HS-5 (cell line): ENCODE measurements at places on chromosomes 5 and 9.

- no peak for DNase-seq
Observed at GRCh38 chr9:130140706-130141105, 31.5 kb upstream of the NCS1 start.

DNA sequence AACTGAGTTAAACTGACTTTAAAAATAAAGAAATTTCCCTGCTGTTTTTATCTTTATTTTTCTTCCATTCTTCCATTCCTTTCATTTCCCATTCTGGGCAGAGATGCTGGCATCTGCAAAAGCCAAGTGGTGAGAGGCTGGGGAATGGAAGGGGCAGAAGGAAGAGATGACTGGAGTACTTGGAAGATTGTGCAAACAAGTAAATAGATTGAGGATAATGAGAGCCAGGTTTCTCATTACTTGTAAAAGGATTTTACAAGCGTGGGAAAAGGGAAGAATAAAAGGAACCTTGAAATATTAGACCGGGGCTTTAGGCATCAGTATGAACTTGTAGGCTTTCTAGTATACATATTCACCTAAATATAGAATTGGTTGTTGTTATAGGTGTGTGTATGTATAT lies 341.2 kb downstream of the CAAP1 start:
- DNase-seq, result no peak

DNA sequence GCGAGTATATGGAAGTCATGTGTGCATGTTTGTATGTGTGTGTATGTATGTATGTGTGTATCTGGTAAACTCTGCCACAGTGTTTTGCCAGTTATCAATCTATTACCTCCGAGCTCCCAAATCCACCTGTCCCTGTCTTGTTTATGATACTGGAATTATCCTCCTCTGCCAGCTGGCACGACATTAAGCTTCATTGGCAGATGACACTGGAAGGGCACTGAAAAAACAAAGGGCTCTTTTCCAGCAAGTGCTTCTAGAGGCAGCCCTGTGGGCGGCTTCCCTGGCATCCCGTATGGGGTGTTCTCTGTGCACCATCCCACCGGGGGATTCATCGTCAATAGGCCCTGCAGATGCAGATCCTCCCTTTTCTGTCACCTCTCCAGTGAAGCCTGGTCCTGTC lies 221.5 kb downstream of the MSX2 start:
- no peak for DNase-seq

- DNase-seq, result no peak
Observed at GRCh38 chr5:174324680-174325079, 279.2 kb downstream of the NSG2 start.

DNA sequence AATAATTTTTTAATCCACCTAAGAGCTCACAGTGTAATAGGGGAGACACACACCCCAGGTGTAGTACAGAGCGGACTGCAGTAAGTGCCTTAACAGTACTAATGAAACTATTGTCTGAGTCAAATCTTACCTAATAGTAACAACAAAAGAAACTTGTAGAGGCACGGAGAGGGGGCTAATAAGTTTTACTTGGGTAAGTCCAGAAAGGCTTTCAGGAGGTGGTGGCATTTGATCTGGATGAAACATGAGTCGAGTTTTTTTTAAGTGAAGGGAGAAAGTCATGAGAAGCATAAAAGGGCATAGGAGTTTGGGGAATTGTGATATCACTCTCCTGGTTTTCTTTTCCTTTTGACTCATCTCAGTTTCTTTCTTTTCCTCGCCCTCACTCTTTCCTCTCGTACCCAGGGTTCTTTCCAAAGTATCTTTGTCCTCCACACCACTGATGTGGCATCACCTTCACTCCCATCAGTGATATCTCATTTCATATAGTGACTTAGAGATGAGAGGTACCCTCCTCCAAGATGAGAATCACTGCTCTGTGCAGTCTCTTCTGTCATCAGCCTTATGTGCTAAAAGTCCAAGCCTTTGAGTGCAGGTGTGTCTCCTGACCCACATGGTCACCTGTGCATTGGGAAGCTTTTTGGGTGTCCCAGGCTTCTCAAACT lies 2.0 kb downstream of the CTNNA1 start:
- DNase-seq, result no peak

GRCh38 chr9:95297316-95297715 lies 20.2 kb downstream of the FANCC start:
- DNase-seq, result no peak

DNA sequence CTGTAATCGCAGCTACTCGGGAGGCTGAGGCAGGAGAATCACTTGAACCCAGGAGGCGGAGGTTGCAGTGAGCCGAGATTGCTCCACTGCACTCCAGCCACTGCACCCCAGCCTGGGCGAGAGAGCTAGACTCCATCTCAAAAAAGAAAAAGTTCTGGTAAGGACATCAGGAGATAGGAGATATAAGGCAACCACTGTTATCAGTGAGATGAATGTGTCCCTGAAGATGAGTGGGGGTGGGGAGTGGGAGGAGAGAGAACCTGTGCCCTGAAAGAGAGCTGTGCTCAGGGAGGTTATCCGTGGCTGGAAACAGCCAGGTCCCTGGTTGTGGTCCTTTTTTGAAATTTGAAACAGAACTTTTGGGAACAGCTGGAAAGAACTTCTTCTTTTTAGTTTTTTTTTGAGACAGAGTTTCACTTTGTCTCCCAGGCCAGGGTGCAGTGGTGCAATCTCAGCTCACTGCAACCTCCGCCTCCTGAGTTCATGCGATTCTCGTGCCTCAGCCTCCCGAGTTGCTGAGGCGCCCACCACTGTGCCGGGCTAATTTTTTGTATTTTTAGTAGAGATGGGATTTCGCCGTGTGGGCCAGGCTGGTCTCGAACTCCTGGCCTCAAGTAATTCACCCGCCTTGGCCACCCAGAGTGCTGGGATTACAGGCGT lies 2.6 kb downstream of the PTPA start:
- DNase-seq, result no peak

DNA sequence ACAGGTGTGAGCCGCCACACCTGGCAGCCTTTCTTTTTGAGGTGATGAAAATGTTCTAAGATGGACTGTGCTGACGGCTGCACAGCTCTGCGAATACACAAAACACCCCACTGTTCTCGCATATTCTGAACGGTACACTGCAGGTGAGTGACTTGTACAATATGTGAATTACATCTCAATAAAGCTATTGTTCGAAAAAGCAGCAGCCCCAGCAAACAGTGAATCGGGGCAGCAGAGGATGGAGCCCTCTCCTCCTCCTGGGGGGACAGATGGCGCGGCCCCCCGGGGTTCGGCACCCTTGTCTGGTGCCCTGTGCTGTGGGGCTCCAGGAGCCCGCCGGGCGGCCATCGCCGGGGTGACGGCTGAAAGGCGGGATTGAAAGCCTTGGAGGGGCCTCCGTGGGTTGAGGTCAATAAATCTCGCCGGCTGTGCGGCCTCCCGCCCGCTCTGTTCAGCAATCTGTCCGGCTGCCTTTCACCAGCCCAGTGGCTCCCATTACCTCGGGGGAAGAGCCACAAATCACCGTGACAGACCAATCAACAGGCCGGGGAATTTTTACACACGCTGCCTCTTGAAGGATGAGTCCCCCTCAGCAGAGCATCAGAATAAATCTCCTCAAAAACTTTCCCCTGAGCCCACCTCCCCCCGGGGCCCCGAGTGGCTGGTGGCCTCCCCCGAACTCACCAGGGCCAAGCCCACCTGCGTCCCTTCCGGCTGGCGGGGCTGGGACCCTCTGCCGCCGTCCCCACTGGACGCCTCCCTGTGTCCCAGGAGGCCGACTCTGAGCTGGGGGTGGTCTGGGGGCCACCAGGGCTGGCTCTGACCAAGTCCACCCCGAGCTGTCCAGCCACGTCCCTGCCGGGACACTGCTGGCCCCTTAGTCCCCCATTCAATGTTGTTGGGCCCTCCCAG lies 37.8 kb upstream of the TMEM250 start:
- DNase-seq, result no peak

DNA sequence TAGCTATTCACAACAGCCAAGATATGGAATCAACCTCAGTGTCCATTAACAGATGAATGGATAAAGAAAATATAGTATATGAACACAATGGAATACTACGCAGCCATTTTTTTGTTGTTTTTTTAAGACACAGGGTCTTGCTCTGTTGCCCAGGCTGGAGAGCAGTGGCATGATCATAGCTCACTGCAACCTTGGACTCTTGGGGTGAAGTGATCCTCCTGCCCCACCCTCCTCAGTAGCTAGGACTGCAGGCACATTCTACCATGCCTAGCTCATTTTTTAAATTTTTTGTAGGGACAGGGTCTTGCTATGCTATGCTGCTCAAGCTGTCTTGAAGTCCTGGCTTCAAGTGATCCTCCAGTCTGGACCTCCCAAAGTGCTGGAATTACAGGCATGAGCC lies 38.5 kb downstream of the CERT1 start:
- no peak for DNase-seq

DNA sequence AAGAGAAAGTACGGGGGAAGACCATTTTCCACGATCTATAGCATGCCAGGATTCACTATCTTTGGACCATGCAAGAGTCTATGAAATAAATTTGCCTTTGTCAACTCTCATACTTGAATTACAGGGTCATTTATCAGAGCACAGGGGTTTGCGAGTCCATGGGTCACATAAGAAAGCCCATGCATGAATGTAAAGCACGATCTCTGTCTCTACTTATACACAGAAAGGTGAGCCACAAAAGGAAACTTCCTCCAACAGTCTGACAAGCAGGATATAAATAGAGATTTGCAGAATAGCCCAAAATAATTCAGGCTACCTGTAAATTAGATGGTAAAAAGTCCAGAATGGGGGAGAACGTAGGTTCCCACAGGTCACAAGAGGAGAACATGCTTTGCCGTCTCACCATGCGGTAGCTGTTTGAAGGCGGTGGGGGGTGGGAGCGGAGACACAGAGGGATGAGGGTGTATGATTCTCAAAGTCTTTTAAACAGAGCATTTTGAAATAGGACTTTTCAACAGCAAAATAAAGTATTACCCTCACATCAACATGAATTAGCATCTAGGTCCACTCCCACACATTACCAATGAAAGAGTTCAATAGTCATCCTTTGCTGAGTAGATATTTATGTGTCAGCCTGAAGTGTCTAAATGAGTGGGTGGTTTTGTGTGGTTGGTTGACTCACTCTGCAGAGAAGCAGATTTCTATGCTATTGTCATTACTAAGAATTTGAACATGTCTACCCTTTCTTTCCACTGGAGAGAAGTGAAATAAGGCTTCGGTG lies 279.7 kb downstream of the EBF1 start:
- peak; percentile 59 for DNase-seq

DNA sequence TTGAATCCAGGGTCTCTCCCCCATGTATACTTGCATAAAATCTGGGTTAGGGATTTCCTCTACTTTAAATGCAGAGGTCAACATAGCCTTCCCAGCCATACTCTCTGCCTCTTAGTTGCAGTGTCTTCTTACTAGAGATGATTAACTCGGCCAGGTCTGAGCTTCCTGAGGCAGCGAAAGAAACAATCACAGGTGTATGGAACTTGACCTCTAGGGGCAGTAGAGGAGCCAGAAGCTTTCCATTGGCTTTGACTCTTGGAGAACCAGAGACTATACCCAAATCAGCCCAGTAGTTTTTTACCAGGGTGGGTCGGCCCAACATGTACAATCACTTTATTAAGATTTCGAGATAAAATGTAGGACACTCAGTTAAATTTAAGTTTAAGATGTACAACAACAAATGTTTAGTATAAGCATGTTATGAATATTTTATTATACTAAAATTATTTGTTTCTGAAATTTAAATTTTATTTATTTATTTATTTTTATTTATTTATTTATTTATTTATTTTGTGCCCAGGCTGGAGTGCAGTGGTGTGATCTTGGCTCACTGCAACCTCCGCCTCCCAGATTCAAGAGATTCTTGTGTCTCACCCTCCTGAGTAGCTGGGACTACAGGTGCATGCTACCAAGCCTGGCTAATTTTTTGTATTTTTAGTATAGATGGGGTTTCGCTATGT lies 48.0 kb upstream of the DMRT3 start:
- no peak for DNase-seq

DNA sequence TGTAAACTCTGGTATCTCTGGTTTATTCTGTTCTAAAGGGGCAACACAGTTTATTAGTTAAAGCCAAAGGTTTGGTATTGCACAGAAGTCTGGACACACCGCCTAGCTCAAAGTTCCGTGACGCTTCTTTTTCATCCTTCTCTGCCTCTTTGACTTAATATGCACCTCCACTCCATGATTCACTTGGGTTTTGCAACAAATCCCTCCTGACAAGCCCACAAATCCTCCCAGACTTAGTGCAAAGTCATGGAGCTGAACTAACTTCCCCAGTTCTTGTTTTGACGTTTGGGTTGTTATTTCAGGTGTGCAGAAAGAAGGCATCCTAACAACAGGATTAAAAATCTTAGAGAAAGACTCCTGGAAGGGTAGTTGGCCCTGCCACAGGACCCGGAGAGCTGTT lies 441.6 kb upstream of the DMAC1 start:
- no peak for DNase-seq

DNA sequence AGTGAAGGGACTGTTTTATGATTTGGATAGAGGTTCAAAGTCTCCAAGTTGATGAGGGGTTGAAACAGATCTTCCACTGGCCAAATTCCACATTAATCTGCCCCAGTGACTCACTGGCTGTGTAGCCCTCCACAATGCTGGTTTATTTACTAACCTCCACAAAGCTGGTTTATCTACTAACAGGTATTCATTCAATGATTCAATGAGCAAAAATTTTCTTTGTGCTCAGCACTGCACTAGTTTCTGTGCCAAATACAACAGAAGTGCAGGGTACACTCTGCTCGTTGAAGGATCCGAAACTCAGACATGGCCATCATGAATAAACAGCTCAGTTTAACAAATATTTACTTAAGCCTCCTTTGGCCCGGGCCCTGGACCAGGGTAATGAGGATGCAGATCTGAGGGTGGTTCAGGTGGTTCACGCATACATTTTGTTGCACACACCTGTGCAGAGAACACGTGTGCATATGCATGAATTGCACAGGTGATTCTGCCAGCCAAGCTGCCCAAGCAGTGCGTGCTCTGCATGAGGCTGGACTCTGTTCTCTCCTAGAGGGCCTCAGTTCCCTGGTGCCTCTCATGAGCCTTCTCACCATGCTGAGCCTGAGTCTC lies 71.0 kb downstream of the SH3PXD2B start:
- DNase-seq, result no peak

- peak; percentile 92 for DNase-seq
Observed at GRCh38 chr5:149403923-149404745, 25.0 kb upstream of the IL17B start.

DNA sequence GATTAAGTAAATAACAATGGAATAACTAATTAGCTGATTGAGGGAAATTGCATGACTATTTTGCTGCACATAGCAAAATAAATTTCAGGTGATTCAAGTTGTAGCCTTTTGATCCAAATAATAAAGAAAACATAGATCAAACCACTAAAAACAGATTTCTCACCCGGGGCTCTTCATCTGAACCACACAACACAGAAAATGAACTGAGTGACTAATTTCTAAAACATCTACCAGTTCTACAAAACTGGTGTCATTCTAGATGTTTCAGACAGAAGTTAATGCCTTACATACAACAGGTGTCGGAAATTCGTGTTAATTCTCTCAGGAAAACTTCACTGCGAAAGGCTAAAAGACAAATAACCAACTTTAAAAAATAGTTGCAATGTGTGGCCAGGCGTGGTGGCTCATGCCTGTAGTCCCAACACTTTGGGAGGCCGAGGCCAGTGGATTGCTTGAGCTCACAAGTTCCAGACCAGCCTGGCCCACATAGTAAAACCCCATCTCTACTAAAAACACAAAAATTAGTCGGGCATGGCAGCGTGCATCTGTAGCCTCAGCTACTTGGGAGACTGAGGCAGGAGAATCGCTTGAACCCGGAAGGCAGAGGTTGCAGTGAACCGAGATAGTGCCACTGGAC lies 6.9 kb downstream of the PROP1 start:
- DNase-seq, result no peak

- no peak for DNase-seq
Observed at GRCh38 chr9:19895006-19895405, 106.2 kb upstream of the SLC24A2 start.
